ENCODE measurements at places on chromosomes 5 and 9.

- no peak for DNase-seq
Measured at GRCh38 chr5:32353420-32353819, 40.7 kb upstream of the MTMR12 start.

DNA sequence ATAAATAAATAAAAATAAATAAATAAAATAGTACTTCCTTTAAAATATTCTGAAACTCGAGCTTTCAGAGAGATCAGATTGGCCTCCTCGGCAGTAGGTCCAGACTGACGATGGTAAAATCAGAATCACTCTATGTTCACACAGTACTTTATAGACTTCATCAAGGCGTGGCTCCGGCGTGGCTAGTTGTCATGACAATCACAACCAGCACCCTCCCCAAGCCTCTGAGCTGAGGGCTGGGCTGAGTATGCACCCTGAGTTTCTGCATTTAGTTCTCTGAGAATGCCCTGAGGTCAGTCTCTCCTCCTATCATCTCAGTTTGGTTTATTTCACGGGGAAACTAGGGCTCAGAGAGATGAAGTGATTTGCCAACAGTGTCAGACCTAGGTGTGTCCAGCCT, 43.3 kb upstream of the BARHL1 start:
- DNase-seq = no peak

DNA sequence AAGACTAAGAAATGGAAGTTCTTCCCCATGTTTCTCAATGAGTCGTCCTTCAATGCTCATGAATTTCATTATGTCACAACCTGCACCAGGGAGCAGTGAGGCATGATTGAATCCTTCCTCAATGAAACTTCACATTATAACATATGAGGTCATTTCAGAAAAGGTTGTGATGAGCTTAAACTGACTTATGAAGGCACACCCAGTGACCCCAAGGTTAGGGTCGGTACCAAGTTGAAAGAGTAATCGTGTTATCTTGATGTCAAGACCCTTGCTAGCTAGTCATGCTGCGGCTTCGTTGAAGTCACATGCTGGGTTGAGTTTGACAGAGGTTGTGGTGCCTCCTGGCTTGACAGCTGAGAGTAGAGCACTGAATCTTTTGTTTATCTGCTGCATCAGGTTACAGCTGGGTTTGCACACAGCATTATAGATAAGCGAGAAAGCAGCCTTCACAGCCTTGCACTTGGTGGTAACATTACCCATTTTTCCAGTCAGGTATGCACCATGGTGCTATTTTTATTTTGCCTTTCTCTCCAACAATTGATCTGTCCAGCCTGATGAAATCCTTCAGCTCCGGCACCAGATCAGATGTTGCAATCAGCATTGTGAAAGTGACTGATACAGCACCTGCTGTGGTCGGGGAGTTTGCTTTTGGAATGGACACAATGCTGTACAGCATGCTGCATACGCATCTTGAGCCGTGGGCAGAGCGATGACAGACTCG, 133.2 kb downstream of the ERCC6L2 start:
- DNase-seq = no peak

- DNase-seq = peak; percentile 33
Measured at GRCh38 chr9:122806661-122807060, 6.7 kb downstream of the OR1K1 start.

GRCh38 chr5:359301-359897, 37.9 kb downstream of the AHRR start:
- no peak for DNase-seq

DNA sequence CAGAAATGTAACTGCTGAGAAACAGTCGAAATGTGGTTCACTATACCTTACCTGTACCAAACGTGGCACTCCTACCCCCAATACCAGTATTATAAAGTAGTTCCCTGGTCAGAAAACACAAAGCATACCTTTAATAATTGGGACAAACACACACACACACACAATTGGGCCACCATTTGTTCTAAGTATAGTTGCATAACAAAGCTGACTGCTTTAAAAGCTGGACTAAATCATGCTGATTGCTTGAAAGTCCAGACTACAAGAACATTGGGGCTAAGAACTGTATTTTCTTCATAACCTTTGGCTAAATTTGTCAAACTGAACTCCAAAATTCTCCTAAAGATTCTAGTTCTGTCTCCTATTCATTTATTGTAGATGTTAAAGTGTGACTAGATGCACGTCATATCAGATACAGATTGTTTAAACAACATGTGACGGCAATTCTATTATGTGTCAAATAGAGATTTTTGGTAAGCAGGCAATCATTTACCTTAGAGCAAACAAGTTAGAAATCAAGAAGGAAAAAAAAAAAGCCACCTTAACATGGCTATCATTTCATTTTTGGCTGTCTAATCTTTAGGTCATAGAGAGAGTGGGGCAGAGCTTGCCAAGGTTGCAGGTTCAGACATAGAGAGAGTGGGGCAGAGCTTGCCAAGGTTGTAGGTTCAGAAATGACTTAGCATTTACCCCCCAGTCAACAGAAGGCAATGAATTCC, 265.1 kb downstream of the ARL15 start:
- DNase-seq = no peak

DNA sequence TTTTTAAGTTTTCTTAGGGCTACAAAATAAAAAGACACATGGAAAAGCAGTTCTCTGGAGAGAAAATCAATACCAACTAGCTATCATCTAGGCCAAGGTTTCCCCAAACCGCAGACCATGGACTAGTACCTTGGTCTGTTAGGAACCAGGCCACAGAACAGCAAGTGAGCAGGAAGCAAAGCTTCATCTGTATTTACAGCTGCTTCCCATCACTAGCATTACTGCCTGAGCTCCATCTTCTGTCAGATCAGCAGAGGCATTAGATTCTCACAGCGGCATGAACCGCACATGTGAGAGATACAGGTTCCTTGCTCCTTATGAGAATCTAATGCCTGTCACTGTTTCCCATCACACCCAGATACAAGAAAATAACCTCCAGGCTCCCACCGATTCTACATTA, 1907.6 kb upstream of the ACO1 start:
- DNase-seq = no peak

DNA sequence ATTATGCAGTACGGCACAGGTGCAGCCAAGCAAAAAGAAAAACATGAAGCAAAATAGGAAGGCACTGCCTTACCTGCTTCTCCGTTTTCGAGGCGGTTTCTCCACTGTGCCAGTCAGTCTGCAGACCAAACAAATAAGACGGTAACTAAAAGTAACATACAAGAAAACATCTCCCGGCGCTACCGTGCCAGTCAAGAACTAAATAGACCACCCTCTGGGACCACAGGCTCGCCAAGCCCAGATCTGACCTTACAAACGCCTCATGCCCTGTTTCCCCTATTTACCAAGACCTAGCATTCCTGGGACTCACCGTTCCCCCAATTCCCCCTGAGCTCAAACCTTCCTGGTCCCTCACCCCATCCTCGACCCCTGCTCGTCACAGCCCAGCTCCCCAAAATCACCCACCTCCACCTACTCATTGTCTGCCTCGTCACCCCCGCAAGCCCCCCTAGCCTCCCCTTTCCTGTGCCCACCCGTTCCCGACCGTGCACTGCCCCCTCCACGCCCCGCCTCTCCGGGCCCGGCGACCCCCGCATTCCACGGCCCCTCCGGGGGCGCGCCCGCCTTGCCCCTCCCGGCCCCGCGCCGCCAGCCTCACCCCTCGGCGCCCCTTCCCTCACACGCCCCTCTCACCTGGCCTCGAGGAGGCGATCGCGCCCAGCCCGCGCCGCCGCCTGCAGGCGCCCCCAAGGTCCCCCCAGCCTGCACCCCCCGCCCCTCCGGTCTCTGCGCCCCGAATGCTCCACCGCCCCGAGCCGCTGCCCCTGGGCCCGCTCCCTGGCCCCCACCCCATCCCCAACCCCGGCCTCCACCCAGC, 560 bp downstream of the SCAI start:
- peak; percentile 24 for DNase-seq

- no peak for DNase-seq
Measured at GRCh38 chr5:60597572-60598320, 102.2 kb downstream of the DEPDC1B start.

- DNase-seq = no peak
Measured at GRCh38 chr9:129635099-129636065, 6.6 kb downstream of the ASB6 start.

GRCh38 chr5:36717131-36717695, 110.8 kb downstream of the SLC1A3 start:
- DNase-seq = no peak

- no peak for DNase-seq
Measured at GRCh38 chr9:120524863-120525262, 55.1 kb downstream of the CDK5RAP2 start.

GRCh38 chr5:76938177-76938576, 14.7 kb upstream of the CRHBP start:
- DNase-seq = no peak

DNA sequence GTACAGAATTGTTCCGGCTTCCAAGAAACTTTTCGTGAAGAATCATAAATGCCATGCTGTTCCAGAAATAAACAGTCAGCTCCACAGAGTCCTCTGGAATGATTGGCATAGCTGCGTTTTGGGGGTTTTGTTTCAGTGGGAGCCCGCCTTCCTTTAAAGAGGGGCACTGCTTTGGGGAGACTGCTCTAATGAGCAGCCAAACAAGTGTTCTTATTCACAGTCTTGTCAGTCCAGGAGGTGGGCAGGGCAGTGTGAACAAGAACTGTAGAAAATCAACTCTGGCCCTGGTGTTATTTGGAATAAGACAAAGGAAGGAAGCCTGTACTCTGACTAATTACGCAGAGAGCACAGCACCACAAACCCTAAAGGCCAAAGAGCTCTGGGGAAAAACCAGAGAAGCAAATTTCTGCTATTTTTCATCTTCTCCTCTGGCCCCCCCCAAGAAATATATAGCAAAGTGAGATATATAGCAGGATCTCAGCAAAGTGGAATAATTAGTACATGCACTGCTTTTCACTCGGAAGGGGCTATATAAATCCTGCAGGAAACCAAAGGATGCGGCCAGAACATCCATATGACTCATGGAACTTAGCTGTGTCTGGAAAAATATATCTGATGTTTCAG, 92.9 kb downstream of the GLDC start:
- DNase-seq = no peak

GRCh38 chr5:156042726-156043125, 284.2 kb upstream of the SGCD start:
- DNase-seq = no peak

GRCh38 chr5:50623666-50624065, 42.8 kb upstream of the PARP8 start:
- no peak for DNase-seq

GRCh38 chr5:134171972-134172371, 4.8 kb downstream of the SKP1 start:
- DNase-seq = no peak

DNA sequence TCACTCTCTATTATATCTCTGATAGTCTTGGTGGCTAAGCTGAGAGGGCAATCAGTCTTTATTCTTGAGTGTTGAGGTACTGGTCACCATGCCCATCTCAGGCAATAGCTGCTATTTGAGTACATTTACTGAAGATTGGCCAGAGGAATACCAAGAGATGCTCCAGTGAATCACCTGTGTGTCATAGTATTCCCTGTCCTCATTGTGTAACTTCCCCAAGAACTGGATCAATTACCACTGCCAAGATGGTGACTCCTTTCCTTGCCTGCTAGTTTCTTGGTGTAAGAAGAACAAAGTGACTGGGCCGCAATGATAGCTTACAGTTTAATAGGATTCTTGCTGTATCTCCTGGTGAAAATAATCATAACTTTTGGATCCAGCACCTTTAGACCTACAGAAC, 418.7 kb upstream of the KIF2A start:
- no peak for DNase-seq

GRCh38 chr9:6567140-6567591, 78.4 kb downstream of the GLDC start:
- DNase-seq = peak; percentile 42

DNA sequence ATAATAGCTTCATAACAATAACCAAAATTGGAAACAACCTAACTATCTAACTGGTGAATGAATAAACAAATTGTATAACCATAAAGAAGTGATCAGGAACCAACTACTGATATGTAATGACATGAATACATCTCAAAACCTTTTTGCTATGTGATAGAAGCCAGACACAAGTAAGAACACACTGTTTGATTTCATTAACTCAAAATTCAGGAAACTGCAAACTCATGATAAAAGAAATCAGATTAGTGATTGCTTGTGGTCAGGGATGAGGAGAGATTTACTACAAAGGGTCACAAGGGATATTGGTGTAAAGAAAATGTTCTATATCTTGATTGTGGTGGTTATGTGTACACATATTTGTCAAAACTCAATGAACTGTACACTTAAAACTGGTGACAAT, 22.6 kb upstream of the BRINP1 start:
- DNase-seq = no peak

DNA sequence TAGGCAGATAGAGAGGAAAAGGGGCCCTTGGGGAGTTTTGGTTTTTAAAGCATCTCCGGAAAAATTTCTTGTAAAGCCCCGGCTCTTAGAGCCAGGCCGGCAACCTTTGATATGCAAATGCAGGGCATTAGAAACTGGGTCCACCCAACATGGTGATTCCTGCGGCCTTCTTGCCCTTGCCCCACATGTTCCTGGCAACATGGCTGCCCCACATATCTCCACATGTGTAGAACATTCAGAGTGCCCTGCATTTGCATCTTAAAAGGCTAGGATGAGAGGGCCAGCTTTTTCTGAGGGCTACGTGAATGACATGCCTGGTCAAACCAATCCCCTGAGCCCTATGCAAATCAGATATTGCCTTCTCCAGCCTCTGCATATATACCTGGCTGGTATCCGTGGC, 5.0 kb upstream of the SNAPC3 start:
- DNase-seq = no peak

- no peak for DNase-seq
Measured at GRCh38 chr5:138649316-138649720, 74.1 kb upstream of the HSPA9 start.

- DNase-seq = no peak
Measured at GRCh38 chr5:168447808-168448207, 38.5 kb upstream of the RARS1 start.

GRCh38 chr9:69719367-69719766, 40.4 kb downstream of the PTAR1 start:
- no peak for DNase-seq

- DNase-seq = no peak
Measured at GRCh38 chr5:100537946-100538345, 2.8 kb downstream of the FAM174A start.

DNA sequence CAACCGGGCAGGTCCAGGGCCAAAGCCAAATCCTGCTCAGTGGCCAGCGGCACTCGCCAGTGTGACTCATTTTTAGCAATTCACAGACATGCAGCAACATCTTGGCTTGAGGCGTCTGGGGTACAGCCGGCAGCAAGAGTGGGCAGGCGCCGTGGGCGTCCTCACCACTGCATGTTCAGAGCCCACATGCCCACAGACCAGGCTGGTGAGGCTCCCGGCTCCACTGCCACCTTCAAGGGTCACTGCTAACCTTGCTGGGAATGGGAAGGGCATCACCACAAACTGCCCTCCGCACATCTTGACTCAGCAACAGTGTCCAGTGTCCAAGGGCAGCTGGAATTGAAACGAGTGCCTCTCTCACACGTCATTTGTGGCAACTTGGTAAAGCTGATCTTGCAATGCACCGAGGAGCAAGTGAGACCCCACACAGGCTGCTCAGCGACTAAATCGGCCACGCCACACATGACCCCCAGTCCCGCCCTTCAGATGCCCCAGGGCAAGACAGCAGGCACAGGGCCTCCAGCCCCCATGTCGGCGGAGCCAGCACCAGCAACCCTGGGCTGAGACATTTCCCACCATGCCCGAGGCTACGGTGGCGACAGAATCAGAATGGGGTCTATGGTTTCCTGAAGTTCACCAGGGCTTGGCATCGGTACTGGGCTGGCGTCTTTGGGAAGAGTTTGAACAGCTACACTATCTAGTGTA, 140.3 kb downstream of the ROR2 start:
- DNase-seq = no peak

Data from activated T-cell treated with anti-CD3 and anti-CD28 coated beads, Interleukin-2, amount 50 U/mL, for 72 hours (primary cell).